ENCODE measurements at places on chromosomes 13 and 19.

DNA sequence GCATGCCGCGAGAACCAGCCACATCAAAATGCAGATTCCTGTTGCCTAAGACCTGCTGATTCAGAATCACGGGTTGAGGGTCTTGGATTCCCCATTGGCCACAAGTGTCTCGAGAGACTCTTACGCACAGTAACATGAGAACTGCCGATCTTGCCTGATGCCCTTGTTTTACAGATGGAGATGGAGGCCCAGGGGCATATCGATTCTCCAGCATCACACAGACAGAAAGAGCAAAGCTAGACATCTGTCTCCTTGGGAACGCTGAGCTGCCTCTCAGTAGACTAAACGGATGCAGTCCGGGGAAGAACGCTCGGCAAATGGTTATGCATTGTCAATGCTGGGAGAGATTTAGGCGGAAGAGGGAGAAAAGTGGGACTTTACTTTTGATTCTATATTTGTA lies 5.4 kb downstream of the NLRP12 start:
- no peak for DNase-seq

DNA sequence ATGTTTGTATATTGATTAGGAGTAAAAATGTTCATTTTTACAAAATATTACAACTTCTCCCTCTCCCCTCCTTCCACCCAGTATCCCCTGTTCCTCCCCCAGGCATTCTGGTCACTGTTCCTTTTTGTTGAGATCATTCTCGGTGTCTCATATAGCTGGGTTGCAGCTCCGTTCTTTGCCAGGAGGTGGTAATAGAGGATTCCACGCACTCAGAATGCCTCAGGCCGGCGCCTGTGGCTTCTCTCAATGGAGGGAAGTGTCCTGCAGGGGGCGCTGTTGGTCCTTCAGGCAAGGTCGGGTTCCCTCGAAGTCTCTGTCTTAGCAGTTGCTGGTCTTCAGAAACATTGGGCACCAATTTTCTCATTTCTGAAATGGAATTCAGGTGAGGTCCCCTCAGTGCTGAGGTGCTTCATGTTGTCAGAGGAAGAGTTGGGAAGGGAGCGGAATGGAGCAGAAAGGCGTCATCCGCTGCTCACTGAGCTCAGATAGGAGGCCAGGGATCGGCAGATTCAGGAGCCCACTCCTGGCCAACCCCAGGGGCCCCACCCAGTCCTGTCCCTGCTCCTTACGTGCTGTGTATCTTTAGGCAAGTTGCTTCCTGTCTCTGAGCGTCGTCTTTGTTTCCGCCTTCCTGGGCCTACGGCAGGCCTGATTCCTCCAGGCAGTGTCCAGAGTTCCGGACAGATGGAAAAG lies 10.3 kb upstream of the GARIN5A start:
- peak; percentile 90 for DNase-seq

- DNase-seq, result no peak
Observed at GRCh38 chr13:74325106-74325505, 190.9 kb upstream of the KLF12 start.

GRCh38 chr13:107427536-107427935 lies 787.8 kb downstream of the LIG4 start:
- DNase-seq, result no peak

GRCh38 chr19:397321-397720 lies 11.6 kb downstream of the C2CD4C start:
- DNase-seq, result no peak

GRCh38 chr19:53160350-53160749 lies 1.5 kb upstream of the ZNF347 start:
- no peak for DNase-seq

DNA sequence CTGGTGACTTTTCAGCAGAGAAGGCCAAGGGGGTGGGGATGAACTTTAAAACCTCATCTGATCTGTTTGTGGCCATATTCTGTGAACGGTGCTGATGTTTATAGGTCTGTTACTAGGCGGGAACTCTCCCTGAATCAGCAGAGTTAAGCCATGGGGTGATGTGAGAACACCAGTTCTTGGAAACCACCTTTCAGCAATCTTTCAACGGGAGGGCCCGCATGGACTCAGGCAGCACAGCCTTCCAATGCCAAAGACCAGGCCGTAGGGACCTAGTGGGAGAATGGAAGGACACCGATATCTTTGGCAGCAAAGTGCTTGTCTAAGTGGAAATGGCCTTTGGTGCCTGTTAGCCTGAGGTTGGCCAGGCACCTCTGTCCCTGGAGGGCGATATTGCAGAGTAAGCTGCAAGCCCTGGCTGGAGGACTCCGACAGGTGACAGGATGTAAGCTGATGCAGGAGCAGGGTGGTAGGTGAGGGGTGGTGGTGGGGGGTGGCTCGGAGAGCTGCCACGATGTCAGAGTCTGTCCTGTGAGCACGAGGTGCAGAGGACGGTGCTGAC lies 57.0 kb downstream of the ERCC5 start:
- DNase-seq, result no peak
